Spinal cord (tissue), 10 donors: ENCODE measurements at places on chromosomes 7 and 10. TPM values are rescaled to one million over a fixed set of nuclear protein-coding genes. Genes with fewer than 3 reads are reported as not detected.

- DNase-seq: no peak
Measured at GRCh38 chr7:2635810-2636701, 4.3 kb downstream of the TTYH3 start.

DNA sequence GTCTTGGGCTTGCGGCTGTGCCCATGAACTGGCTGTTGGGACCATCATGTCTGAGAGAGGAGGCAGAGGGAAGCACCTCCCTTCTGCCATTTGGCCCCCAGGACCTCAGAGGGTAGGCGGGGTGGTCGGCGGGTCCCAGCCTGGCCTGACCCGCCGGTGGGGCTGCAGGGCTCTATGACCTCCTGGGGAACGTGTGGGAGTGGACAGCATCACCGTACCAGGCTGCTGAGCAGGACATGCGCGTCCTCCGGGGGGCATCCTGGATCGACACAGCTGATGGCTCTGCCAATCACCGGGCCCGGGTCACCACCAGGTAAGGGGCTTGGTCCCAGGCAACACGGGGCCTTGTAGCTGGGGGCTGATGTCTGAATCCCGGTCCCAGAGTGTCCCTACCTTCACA lies 14.1 kb downstream of the SUMF2 start:
- no peak for DNase-seq

The ACSM6 gene
- polyA plus RNA-seq: 0.14 TPM

The SLC26A3 gene
- polyA plus RNA-seq: not detected

GRCh38 chr10:102880256-102880655 lies 11.0 kb downstream of the AS3MT start:
- no peak for DNase-seq

DNA sequence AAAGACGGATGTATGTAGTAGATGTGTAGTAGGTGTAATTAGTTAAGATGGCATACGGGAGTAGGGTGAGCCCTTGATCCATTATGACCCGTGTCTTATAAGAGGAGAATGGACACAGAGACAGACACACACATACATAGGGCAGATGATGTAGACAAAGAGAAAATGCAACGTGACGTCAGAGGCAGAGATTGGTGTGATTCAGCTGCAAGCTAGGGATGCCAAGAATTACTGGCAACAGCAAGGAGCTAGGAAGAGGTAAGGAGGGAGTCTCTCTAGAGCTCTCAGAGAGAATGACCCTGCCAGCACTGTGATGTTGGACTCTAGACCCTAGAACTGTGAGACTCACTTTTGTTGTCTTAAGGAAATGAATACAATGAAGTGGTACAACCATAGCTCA lies 247.0 kb upstream of the HABP2 start:
- no peak for DNase-seq

DNA sequence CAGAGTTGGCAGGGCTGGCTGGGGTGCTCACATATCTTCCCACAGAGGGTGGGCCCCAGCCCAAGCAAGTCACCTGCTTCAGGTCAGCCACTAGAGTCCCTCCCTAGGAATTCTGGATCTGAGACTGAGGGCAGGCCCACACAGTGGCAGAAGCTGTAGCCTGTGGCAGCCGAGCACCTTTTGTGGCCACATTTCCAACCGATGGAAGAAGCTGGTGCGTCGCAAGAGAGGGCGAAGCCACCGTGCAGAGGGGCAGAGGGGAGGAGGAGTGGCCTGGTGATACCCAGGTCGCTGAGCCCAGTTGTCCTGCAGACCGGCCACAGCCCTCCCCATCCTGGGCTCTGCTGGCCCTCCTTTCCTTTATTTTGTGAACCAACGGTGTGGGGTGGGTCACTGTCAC lies 5.3 kb downstream of the POLM start:
- no peak for DNase-seq

GRCh38 chr7:158963771-158964241 lies 107.4 kb downstream of the DYNC2I1 start:
- DNase-seq: no peak

The JCAD gene
- 51.7 TPM for polyA plus RNA-seq

- no peak for DNase-seq
Measured at GRCh38 chr7:134022286-134022911, 104.7 kb upstream of the LRGUK start.

The STAG3 gene
- 33.9 TPM for polyA plus RNA-seq

GRCh38 chr7:113199841-113200240 lies 81.5 kb upstream of the SMIM30 start:
- no peak for DNase-seq

DNA sequence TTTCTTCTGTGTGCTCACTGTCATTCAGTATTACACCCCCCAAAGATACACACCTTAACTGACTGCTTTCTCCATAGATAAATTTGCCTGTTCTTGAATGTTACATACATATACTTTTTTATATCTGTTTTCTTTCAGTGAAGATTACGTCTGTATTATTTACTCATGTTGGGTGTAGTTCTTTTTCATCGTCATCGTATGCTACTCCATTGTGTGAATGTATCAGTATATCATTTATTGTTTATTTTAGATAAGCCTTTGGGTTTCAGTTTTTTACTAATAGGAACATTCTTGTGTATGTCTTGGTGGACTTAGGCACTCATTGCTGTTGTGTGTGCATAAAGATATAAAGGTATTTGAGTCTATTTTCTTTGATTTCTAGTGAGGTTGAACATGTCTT lies 64.4 kb downstream of the SEPTIN7 start:
- DNase-seq: no peak

GRCh38 chr10:17386616-17387075 lies 67.7 kb downstream of the ST8SIA6 start:
- DNase-seq: no peak

DNA sequence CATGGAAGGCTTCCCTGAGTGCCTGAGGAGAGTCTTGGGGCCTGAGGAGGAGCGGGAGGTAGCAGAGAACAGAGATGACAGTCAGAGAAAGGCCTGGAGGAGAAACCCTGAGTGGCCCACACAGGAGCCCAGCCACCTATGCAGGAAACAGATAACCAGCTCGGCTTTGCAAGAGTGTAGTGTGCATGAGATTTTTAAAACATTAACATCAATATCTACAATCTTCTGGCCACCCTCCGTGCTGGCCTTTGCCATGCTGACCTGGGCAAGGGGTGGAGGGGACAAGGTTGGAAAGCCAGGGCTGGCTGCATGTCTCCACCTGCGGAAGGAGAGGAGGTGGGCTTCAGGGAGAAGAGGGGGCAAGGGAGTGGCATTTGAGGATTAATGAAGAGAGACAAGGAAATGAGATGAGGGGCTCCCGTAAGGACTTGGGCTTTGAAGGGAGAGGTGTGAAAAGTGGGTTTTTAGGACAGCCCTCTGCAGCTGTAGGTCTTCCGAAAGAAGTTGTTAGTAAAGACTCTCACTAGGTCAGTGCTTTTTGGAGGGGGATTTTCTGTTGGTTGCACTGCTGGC lies 59.3 kb upstream of the SDK1 start:
- DNase-seq: no peak

GRCh38 chr10:13496164-13496563 lies 32.6 kb downstream of the BEND7 start:
- DNase-seq: peak; percentile 11

The RARRES2 gene
- polyA plus RNA-seq: 25.1 TPM

DNA sequence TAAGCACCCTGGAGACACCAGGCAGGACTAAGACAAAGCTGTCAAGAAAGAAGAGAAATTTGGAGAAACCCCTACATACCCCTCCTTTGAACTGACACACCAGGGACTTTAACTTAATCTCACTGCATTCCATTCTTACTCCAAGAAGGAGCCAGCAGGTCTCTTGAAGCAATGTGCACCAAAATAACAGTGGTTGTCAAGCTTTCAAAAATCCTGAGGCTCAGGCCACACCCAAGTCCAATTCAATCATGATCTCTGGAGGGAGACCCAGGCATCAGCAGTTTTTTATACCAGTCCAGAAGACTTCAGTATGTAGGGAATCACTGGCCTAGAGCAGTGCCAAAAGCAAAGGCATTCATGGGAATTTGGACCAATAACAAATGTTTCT lies 6.8 kb downstream of the SLC25A13 start:
- DNase-seq: no peak

GRCh38 chr10:48284002-48284546 lies 9.6 kb upstream of the FRMPD2 start:
- no peak for DNase-seq

- DNase-seq: no peak
Measured at GRCh38 chr7:98334081-98334480, 52.6 kb downstream of the BRI3 start.

DNA sequence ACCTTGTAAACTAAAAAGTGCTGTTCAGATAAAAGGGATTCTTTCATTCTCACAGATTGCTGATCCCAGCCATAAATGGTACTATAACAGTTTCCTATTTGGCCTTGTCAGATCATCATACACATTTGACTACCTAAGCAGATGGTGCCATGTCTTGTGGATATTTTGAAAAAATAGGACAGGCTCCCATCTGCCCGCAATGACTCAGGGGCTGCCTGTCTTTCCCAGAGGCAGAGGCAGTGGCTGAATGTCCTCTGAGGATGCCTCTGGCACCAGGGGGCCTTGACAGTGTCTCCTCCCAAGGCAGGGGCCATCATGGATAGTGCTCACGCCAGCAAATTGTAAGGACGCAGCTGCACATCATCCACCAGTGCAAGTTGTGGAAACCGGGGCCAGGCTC lies 323.0 kb upstream of the PODXL start:
- no peak for DNase-seq

DNA sequence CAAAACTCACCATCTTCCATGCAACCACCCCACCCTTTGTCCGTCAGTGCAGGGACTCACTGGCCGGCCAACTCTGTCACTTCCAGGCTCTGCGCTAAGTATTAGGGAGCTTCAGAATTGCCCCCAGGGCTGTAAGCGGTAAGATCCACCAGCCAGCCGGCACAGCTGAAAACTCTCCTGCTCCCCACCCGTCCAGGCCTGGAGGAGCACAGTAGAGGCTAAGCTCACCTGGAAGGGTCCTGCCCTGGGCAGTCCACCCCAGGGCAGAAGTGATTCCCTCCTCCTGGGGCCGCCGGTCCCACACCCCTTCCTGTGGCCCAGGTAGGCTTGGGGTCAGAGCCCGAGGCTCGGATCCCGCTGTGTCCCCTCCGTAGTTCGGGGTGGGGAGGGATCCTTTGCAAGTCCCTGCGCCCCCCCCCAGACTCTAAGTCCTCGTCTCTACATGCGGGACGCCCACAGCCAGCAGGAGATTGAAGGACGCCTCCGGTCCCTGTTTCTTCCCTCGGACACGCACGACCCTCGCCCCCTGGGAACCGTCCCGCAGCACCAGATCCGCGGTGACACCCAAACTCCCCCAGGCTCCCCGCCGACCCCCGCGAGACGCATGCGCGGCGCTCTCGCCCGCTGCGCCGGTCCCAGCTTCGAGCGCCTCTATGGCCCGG lies 138.9 kb downstream of the ARHGAP22 start:
- DNase-seq: peak; percentile 48

DNA sequence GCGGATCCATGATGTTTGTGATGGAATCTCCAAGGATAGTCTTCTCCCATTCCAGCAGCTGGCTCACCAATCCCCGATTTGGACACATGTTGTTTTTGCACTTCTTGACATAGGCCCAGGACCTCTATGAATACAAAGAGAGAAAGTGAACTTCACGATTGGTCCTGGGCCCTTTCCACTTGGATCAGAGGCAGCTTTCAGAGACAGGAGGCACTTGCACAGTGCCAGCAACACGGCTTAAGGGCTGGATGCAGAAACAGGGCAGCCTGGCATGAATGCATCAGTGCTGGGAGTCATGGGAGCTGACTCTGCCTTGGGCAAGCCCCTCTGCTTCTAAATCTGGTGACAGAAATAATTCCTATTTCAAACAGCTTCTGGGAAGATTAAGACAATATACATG lies 2.1 kb upstream of the TMEM120A start:
- DNase-seq: no peak

GRCh38 chr7:2929321-2930201 lies 85.5 kb upstream of the GNA12 start:
- DNase-seq: no peak

- no peak for DNase-seq
Measured at GRCh38 chr7:32507414-32507813, 12.1 kb downstream of the AVL9 start.

DNA sequence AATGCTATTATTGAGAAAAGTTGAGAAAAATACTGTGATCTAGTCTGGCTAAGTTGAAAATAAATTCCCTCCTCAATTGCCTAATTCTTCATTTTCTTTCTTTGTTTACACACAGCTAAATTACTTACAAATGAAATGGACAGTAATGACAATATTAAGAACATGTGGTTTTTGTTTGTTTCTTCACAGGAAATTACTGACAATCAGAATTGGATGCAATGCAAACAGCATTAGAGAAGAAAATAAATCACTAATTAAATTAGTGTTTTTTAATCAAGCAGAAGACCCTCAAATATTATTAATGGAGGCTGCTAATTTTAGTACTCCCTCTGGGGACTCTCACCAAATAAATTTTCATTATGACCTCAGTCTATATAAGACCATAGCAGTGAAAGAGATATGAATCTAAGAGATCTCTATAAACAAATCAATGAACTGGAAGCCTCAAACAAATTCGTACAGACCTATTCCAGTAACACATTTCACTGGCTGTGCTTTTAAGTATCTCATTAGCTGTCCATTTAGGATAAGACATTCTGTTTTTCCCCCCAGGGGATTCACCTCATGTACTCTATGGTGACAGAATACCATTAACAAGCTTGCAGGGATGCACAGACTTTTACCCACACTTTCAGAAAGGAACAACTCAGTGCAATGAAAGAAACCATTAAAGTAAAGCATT lies 202.0 kb upstream of the DGKB start:
- no peak for DNase-seq

The PSD gene
- 151 TPM for polyA plus RNA-seq

DNA sequence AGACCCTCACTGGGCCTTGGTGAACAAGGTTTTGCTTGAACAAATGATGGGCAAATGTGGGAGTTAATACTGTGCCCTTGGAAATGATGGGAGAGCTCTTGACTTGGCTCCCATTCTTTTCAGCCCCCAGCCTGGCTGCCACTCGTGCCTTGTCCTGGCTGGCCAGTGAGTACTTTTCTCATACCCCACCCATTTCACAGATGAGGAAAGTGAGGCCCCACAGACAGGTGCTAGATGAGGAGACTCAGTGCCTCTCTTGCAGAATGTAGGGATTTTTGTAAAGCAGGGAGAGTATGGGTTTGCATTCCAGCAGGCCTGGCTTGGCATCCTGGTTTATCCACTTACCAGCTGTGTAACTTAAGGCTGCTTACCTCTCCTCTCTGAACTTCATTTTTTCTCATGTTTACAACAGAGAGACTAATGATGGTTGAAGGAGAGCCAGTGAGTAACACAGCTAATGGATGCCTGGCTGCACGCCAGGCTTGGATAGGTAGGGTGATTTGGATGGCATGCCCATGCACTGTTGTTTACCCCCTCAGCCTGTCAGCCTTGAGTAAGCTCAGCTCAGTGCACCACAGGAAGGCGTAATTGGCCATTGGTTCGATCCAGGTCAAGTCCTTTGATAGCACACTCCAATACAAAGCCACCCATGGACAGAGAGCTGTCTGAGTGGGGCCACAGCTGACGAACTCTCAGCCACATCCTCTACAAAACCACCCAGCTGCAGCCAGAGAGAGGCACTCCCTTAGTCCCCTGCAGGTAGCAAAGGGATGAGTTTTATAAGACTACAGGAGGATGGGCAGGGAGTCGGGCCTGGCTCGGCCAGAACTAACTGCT lies 436.8 kb downstream of the RPS24 start:
- DNase-seq: peak; percentile 45

The HGF gene
- polyA plus RNA-seq: 1.2 TPM
